ENCODE measurements at places on chromosomes 5 and 9. TPM values are rescaled to one million over a fixed set of nuclear protein-coding genes. Genes with fewer than 3 reads are reported as not detected.

- no peak for DNase-seq
Measured at GRCh38 chr5:15864536-15865215, 314.9 kb downstream of the MARCHF11 start.

DNA sequence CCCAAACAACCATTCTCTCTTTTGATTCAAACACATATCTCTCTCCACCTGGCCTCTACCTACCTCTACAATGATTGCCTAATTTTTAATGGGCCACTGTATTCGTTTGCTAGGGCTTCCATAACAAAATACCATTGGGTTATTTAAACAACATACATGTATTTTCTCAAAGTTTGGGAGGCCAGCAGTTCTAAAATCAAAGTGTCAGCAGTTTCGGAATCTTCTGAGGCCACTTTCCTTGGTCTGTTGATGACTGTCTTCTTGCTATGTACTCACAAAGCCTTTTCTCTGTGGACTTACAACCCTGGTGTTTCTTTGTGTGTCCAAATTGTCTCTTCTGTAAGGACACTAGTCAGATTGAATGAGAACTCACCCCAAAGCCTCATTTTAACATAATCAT is 214.7 kb downstream of the BRINP1 start:
- no peak for DNase-seq

GRCh38 chr9:106920701-106921283 is 57.8 kb downstream of the ZNF462 start:
- DNase-seq, result no peak

- no peak for DNase-seq
Measured at GRCh38 chr5:124764992-124765611, 18.7 kb upstream of the ZNF608 start.

GRCh38 chr5:95915999-95916686 is 45.5 kb downstream of the ELL2 start:
- no peak for DNase-seq

- DNase-seq, result no peak
Measured at GRCh38 chr5:71836084-71836483, 117.0 kb downstream of the CARTPT start.

- no peak for DNase-seq
Measured at GRCh38 chr9:125810161-125810560, 63.0 kb downstream of the PBX3 start.

- DNase-seq, result no peak
Measured at GRCh38 chr9:91517801-91518200, 94.2 kb upstream of the NFIL3 start.

DNA sequence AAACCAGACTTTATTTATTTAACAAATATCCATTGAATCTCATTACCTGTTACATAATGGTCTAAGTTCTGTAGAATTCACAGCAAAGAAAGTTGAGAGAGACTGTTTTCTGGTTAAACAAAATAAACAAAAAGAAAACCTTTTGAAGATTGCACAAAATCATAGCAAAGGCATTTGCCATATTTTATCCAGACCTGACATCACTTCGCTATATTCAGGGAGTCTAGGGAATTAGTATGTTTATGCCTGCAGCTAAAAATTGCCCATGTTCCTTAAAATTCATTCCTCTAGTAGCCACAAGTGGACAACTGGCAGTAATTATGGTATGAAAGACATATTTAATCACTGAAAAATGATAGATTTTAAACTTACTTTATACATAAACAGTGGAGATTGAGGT is 577.0 kb upstream of the DAB2 start:
- DNase-seq, result no peak

DNA sequence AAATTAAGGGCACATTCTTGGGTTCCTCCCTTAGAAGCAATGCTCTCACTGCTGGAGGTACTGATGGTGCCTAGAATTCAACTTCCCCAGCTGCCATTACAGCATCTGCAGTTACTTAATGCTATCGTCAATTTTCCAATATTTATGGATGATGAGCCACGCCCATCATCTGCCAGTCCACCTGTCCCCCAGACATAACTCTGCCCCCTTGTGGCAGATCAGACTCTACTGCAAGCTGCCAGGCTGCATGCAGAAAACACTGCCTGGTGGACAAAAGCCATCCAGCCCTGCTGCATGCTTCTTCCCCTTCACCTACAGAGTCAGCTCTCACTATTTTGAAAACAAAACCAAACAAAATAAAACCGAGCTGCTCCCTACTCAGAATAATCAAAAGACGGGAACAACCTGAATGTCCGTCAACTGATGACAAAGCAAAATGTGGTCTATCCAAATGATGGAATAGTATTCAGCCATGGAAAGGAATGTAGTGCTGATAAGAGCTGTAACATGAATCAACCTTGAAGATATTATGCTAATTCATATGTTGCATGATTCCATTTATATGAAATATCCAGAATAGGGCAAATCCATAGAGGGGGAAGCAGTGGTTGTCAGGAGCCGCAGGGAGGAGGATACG is 66.4 kb downstream of the RETREG1 start:
- peak; percentile 14 for DNase-seq

- no peak for DNase-seq
Measured at GRCh38 chr5:24598956-24599355, 45.8 kb downstream of the CDH10 start.

- DNase-seq, result no peak
Measured at GRCh38 chr9:110251212-110251611, 5.1 kb downstream of the TXN start.

DNA sequence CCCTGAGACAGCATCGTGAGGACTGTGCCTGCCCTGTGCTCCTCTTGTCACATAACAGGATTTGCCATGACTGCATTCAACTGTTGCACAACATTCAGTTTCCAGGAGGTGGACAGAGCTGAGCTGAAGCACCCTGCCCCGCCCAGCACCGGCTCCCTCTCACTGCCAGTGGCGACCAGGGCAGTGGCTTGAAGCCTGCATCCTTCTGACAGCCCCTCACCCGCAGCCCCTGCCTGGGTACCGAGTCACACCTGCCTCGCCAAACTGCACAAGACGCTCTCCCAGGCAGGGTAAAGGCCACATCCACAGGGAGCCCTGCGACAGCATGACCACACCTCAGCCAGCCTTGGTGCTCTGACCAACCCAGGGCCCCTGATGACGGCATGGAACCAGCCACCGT is 59.9 kb upstream of the ZNF354A start:
- no peak for DNase-seq

DNA sequence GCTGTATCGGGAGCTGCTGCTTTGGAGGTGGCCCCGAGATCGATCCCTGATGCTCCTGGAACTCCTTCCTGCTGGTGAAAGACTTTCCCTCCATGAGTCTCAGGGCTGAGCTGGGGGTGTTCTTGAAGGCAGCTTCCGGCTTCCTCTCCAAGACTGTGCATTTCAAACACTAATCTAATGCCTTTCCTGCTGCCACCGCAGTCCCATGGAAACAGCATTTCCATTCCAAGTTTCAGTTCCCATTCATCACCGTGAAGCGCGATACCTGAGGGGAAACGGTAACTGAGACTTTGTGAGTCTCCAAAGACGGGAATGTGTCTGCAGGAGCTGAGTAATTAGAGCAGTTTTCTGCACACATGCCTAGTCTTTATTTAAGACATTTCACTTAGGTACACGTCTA is 230.1 kb downstream of the PAX5 start:
- DNase-seq, result no peak

DNA sequence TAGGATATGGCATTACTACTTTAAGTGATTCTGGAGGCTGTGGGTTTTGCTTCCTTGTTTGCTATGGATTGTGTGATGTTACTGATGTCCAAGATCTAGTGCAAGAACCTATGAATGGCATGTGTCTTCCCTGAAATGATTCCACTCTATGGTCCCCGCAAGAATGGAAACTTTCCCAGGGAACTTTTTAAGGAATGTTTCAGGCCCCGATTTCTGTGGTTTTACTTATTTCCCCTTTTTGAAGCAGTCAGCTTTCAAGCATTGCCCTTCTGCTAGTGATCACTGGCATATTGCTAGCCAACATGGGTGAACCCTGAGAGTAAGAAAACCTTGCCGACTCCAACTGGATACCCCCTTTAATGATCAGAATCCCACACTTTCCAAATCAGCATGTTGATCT is 26.6 kb upstream of the CD180 start:
- DNase-seq, result no peak

DNA sequence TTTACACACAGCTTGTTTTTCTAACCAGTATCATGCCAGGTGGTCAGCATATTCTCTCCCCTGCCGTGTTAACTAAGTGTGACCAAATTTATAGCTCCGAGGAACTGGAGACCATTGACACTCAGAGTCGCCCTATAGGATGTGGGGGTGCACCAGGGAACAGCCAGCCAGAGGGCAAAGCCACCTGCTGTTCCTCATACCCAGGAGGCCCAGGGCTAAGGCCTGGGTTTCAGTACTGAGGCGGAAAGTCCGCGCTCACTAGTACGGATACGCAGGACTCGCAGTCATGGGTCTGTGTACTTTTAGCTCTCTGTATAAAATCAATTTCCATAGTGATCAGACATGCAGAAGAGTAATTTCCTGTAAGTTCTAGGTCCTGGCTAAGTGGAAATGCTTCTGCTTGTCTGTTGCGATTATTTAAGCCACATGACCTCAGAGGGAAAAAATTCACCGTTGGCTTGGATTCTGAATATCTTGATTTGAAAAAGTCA is 247.0 kb downstream of the AOPEP start:
- DNase-seq, result no peak

DNA sequence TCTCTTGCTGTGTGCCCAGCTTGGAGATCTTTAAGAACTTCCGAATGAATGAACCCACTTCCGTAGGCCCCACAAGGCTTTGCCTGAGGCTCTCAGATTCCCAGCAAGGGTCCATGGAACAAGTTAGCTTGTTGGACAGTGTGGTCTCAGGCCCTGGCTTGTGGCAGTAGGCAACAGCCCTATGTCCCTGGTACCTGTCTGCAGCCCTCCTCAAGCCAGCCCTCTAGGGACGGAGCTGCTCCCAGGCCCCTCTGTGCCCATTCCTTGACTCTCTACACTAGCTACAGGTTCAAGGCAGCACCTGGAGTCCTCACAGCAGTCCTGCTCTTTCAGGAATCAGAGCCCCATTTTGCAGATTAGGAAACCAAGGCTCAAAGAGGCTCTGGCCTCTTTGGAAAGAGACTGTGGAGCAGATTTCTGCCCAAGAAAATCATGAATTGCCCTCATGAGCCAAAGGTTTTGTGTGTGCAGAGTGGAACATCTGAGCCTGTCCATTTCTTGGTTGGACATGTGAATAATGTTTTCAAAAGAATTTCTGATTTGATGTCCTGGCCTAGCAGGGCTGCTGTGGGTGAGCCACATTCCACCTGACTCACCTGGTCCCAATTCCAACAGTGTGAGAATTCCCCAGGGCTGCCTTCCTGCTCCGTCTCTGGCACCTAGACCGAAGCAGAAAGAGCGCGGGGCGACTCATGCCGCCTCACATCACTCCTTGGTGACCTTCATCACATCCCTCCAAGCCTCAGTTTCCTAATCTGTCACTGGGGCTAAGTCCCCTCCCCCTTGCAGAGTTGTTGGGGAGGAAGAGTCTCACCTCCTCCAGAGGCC is 131.7 kb downstream of the BARX1 start:
- no peak for DNase-seq

- no peak for DNase-seq
Measured at GRCh38 chr5:162703914-162704313, 636.3 kb downstream of the GABRG2 start.

DNA sequence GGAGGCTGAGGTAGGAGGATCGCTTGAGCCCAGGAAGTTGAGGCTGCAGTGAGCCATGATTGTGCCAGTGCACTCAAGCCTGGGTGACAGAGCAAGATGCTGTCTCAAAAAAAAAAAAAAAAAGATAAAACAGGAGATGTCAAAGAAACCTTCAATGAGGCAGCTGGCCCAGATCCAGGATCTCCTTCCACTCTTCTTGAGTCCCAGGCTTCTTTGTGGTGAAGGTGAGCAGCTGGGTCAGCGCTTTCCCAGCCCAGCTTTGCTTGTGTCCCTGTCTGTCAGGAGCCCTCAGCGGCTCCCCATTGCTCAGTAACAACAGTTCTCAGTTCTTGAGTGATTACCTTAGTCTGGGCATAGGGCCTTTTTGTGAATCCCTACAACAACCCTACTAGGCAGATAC is 69.4 kb upstream of the PSD2 start:
- DNase-seq, result no peak

DNA sequence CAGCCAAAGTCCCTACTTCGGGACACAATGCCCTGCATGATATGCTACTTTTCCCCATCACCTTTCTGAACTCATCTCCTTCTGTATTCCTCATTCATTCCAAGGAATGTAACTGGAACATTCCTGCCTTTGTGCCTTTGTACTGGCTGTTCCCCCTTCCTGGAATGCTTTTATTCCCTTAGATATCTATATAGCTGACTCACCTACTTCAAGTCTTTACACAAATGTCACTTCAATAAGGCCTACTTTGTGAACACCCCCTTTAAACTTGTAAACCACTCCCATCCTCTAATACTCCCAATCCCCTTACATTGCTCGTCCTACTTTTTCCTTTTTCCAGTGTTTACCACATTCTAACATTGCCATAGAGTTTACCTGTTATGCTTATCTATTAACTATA is 2.4 kb downstream of the NOL6 start:
- DNase-seq, result no peak

- DNase-seq, result no peak
Measured at GRCh38 chr5:126998895-126999570, 31.3 kb downstream of the MARCHF3 start.

DNA sequence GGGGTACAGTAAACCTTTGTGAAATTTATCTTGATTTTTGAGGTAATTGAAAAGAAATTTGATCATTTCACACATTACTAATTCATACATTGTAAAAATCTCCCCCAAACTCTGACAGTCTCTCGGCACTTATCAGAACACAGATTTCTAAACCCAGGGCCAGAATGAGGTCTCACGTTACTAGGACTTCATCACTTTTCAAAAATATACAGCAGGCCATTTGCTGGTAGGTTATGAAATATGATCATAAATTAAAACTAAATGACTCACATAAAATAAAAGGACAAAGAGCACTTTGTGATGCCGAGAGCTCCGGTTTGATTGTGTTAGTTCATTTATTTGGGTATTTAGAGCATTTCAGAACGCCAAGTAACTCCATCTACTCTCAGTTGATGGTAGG is 17.0 kb downstream of the MSX2 start:
- DNase-seq, result no peak

DNA sequence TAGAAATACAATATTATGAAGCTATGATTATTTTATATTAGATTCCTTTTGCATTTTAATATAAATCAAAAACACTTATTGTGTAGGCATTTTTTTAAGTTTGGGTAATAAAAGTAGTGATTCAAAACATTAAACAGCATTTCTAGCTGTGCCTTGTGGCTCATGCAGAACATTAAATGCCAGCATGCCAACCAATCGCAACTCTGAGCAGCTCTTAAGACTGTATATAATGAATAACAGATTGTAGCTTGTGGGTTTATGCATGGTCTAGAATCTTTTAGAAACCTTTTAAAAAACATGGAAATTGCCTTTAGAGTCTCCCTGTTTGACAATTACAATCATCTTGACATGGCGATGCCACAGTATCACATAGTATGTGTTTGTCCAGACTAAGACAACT is 903.8 kb downstream of the EFNA5 start:
- DNase-seq, result no peak

Gene IRX4
- total RNA-seq, result not detected

Gene PRDM9
- not detected for total RNA-seq

Gene PCDHB11
- not detected for total RNA-seq

Gene CAVIN4
- total RNA-seq, result not detected

Gene PTGDS
- 41.0 TPM for total RNA-seq

Gene ZNF454
- not detected for total RNA-seq

Gene PCDHGB5
- 0.20 TPM for total RNA-seq

Gene ANKRD34B
- total RNA-seq, result not detected

Gene PCDHGB6
- 0.06 TPM for total RNA-seq

Gene GDA
- not detected for total RNA-seq

Gene TRIM36
- total RNA-seq, result not detected

Gene NR5A1
- total RNA-seq, result not detected

Gene OGN
- 0.11 TPM for total RNA-seq

Gene LHX6
- not detected for total RNA-seq

Gene ADCY2
- not detected for total RNA-seq

Gene SLC36A2
- total RNA-seq, result not detected
